ENCODE measurements at places on chromosomes 4 and X.
A peak's percentile ranks its signal among the peaks of the same experiment; 100 is the strongest.

DNA sequence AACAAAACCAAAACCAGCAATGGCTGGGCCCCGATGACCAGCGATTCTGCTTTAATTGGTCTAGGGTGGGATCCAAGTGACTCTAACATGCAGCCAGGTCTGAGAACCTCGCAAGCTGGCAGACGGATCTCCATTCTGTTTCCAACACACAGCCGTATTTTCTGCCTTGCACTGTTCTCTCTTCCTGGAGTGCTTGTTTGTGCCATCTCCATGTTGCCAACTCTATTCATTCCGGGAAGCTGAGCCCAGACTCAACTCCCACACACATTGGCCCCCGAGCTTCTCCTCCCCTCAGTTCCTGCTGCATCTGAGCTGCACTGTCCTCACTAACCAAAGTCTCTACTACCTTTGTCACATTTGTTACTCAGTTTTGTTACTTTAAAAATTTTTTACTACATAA lies 35.6 kb downstream of the GEMIN8 start:
- no peak for DNase-seq

GRCh38 chrX:153688911-153689590 lies 1.3 kb downstream of the SLC6A8 start:
- DNase-seq, result peak; percentile 17

GRCh38 chr4:3209551-3210325 lies 39.2 kb upstream of the MSANTD1 start:
- no peak for DNase-seq

DNA sequence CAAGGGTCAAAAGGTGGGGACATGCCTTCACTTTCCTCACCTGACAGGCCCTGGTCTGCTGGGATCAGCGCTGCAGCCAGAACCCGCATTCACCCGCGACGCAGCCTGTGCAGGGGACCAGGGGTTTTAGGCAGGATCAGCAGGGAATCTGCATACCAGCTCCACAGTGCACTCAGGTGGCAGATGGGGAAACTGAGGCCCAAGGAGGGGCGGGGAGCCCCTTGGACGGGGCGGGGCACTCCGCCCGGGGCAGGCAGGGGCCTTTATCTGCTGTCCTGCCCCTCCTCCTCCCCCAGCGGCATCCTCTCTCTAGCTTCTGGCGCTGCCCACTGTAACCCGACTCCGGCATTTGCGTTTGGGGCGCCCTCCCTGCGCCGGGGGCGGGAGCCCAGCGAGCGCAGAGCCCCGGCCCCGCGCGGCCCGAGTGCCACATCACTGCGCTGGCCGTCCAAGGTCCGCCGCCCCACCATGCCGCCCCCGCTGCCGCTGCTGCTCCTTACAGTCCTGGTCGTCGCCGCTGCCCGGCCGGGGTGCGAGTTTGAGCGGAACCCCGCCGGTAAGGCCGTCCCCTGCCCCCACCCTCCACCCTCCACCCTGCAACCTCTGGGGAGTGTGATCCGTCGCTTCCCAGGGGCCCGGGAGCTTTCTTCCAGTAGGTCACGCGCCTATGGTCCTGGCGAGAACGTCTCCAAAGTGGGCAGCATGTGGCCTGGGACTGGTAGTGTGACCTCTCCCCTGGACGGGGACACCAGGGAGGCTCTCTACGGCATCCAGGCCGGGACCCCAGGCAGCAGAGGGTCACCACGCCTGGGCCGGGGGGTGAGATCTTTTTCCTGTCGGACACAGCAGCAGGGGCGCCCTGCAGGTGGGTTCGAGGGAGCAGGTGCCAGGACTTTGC lies at the start of gene CPZ:
Gene CPZ, plus strand, starts transcription at position 400 of the 898 bp plus-strand sequence. Its CDS starts 69 bp downstream, at position 469.
- no peak for DNase-seq

- no peak for DNase-seq
Measured at GRCh38 chrX:21524008-21524407, 134.1 kb downstream of the KLHL34 start.

DNA sequence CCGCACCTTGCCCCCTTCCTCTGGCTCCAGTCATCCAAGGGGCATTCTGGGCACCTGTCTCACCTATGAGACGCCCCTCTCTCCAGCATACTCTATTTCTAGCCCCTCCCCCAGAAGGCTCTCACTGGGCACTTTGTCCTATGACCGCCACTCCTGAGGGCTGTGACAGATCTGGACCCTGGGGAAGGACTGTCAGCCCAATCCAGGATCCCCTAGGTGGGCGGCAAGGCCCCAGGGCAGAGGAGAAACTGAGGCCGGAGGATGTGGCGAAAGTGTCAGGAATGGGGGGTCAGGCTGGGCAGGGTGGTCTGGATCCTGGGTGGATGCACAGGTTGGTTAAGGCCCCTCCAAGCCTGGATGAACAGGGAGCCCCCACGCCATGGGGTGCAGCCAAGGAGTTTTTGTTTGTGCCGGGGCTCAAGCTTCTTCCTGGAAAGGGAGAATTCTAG lies 16.2 kb upstream of the NAT8L start:
- no peak for DNase-seq

DNA sequence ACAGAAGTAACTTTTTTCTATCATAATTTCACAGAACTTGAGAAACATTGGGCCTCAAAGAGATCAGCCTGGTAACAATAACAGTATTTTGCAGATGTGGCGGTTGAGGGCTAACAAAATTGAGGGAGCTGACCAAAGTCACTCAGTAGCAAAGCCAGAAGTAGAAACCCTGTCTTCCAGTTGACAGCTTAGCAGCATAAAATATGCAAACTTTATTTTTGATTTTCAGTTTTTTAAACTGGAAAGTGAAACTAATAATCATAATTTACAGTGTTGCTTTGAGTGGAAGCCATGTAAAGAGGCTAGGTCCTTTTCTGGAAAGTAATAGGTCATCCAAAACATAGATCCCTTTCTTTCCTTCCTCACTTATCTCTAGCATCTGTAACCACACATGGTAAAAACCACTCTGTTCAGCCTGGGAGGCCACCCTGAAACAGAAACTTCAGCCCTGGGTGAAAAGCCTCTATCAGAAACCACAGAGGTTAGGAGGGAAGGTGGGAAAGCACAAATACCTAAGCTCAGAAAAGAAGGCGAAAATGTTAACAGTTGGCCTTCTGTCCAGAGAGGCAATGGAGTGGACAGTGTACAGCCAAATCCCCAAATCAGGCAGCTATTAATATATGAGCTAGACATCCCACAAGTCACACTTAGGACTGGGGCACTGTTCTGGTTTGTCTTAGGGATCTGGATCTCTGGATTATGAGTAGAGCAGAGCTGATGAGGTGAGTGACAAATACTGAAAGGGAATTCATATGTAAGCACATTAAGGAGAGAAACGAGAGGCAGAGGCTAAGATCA lies 61.1 kb upstream of the ARSJ start:
- no peak for DNase-seq

All from dermis microvascular lymphatic vessel endothelial cell (primary cell).